Heart right ventricle (tissue), 16 donors: ENCODE measurements at places on chromosomes 12 and 14. TPM values are rescaled to one million over a fixed set of nuclear protein-coding genes. Genes with fewer than 3 reads are reported as not detected.

Gene DDIT3
- total RNA-seq = 26.8 TPM

Gene GPATCH2L
- 20.1 TPM for total RNA-seq

Gene SHMT2
- total RNA-seq = 38.2 TPM

Gene DEPDC4
- 0.70 TPM for total RNA-seq

Gene TMEM120B
- 7.2 TPM for total RNA-seq

Gene RHOJ
- total RNA-seq = 10.2 TPM
